Occipital lobe (tissue), 3 donors: ENCODE measurements at places on chromosomes 12 and 14. TPM values are rescaled to one million over a fixed set of nuclear protein-coding genes. Genes with fewer than 3 reads are reported as not detected.

DNA sequence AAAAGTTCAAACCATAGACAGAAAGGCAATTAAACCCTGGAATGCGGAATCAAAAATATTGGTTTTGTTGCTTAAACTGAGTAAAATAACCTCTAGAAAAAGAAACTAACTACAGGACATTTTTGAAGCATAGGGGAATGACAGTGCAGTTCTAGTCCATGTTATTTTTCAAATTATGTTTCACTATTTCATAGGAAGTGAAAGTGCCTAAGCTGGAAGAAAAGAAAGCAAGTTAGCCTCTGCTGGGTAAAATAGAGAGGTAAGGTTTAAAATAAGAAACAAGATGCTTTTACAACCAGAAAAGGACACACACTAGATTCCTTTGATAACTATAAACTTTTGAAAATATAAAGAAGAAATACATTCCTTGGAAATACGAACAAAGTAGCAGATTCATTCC is 1.1 kb downstream of the CLECL1 start:
- no peak for DNase-seq

Gene KRT5
- total RNA-seq: 0.62 TPM

- no peak for DNase-seq
Observed at GRCh38 chr12:88001327-88001726, 27.9 kb downstream of the C12orf50 start.

GRCh38 chr12:20985399-20985798 is 145.6 kb upstream of the SLCO1B1 start:
- DNase-seq: no peak

DNA sequence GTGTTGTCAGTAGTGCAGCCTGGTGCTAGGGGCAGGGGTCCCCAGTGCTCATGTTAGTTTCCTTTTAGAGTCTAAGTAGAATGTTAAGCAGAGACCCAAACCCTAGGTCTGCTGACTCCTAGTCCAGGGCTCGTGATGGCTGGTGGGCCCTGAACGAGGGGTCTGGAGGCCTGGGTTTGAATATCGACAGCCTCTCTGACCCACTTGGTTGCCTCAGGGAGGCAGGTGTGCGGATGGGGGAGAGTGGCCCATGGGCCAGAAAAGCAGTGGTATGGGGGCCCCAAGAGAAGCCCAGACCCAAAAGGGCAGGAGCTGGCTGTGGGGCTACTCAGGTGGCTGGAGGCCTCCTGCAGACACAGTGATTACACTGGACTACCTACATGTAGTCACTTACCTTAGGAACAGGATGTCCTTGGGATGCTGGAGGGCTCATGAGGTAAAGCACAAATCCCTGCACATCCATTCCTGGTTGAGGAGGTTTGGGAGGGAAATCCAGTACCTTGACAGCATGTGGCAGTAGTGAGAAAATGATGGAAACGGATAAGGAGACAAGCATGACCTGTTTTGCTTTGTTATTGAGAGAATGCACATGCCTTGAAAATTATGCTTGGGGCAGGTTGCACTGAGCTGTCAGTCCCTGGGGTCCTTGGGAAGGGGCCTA is 1.7 kb upstream of the SLC25A29 start:
- no peak for DNase-seq
